ENCODE measurements at places on chromosomes 1 and 21.
A peak's percentile ranks its signal among the peaks of the same experiment; 100 is the strongest.

- no peak for DNase-seq
Measured at GRCh38 chr1:35575416-35575958, 2.4 kb downstream of the TFAP2E start.

DNA sequence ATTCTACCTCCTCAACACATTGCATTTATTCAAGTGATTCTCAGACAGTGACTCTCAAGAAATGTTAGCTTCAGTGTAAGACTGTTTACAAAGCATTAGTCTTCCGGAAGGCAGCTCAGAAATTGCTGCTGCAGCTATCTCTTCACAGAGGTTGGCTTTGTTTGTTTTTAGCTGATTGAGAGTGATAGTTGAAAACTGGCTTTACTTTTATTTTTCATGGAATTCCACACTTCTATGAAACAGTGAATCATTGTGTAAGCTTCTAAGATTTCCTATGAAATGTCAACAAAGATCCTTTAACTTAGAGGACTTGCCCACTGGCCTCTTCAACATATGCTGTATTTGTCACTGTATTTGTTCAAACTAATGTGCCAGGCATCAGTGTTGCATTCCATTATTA, 121.3 kb downstream of the TNNI3K start:
- no peak for DNase-seq

DNA sequence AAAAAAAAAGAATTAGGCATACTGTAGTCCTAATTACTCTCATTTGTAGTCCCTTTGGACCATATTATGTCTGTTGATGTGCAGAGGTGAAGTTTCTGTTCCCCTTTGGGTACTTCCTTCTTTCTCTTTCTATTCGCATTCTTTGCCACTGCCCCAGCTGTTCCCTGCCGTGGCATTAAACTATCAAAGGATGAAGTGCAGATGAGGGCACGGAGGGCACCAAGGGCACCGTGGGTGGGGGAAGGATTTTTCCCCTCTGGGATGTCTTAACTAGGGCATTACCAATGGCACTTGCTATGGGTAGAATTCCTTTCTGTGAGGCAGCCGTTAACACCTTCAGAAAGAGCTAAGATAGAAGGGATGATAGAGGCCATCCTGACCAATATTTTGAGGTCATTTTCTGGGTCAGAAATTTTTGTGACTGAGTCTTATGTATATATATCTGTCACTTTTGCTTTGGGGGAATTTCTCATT, 4.9 kb upstream of the MAPKAPK2 start:
- DNase-seq, result no peak

- DNase-seq, result no peak
Measured at GRCh38 chr1:156884560-156885184, 8.8 kb upstream of the PEAR1 start.

DNA sequence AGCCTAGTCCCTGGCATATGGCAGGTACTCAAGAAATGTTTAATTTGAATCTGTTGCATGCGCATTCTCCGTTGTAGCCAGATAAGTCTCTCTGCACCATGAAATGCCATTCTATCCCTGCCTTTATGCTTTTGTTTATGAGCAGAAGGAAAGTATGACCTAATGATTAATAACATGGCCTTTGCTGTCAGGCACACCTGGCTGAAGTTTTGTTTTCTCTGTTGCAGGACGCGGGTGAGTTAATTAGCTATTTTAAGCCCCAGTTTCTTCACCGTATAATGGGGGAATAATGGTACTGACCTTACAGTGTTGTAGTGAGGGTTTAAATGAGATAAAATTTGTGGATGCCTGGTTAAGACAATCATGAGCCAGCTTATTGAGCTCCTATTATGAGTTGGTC, 87.7 kb downstream of the ST6GALNAC3 start:
- no peak for DNase-seq

DNA sequence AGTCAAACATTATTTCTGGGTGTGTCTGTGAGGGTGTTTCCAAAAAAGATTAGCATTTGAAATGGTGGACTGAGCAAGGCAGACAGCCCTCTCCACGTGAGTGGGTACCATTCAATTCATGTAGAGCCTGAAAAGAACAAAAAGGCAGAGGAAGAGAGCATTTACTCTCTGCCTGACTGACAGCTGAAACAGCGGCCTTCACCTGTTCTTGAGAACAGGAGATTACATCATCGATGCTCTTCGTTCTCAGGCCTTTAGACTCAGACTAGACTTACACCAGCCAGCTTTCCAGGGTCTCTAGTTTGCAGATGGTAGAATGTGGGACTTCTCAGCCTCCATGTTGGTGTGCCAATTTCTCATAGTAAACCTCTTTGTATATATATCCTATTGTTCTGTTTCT, 302.3 kb downstream of the BACH1 start:
- no peak for DNase-seq

- no peak for DNase-seq
Measured at GRCh38 chr1:242784084-242784483, 259.6 kb upstream of the PLD5 start.

DNA sequence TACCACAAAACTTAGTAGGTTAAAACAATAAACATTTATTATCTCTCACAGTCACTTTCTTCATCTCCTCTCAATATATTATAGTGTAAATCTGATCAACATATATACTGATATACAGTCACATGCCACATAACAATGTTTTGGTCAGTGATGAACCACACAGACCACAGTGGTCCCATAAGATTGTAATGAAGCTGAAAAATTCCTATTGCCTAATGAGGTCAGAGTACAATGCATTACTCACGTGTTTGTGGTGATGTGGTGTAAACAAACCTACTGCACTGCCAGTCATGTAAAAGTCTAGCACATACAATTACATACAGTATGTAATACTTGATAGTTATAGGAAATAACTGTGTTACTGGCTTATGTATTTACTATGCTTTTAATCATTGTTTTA, 30.1 kb downstream of the OLFML3 start:
- no peak for DNase-seq

DNA sequence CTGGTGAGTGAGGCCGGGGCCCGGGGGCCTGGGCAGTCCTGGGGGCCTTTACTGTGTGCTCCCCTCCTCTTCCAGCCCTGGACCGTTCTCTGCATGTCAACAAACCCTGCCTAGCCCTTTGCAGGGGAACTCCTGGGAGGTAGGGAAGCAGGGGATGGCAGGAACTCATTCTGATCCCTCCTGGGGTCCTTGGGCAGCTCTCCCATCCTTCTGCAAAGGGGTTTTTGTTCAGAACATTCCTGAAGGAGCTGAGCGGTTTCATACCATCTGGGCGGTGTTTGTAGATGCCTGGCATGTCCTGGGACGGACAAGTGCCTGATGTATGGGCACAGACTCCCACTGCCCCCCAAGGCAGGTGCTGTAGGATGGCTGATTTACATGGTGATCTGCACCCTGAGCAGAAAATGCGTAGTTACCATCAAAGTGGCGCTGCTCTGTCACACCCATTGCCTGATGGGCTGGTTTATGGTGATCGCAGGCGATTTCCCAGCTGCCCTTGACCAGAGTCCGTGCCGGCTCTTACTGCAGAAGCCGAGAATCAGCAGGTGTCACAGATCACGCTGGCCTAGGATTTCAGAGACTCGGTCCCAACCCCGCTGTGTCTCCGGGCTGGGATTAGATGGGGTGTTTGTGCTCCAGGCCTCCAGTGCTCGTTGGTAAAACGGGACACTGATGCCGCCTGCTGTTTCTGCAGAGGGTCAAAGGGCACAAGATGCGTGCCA, 71.6 kb upstream of the TRAPPC10 start:
- no peak for DNase-seq

DNA sequence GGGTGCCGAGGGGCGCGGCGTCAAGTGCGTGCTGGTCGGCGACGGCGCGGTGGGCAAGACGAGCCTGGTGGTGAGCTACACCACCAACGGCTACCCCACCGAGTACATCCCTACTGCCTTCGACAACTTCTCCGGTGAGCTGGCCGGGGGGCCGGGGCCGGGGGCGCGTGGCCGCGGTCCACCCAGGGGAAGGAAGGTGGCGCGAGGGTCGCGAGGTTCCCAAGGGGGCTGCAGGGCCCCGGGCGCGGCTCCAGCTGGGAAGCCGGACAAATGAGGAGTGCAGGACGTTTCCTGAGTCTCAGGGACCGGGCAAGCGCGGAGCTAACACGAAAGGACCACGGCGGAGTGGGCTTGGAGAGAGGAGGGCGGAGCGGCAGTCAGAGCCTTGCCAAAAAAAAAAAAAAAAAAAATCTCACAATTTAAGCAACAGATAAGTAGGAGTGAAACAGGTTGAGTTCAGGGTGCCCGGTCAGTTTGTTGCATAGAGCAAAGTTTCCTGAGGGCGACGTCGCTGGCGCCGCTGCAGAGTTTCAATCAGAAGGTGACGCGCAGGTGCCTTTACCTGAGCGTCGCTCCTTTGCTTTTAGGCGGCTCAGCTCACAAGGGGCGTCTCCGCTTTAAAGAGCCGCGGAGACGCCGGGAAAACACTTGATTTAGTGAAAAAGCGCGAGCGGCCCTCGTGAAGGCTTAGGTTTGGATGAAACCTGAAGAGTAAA, 750 bp downstream of the RHOU start:
- DNase-seq, result no peak

DNA sequence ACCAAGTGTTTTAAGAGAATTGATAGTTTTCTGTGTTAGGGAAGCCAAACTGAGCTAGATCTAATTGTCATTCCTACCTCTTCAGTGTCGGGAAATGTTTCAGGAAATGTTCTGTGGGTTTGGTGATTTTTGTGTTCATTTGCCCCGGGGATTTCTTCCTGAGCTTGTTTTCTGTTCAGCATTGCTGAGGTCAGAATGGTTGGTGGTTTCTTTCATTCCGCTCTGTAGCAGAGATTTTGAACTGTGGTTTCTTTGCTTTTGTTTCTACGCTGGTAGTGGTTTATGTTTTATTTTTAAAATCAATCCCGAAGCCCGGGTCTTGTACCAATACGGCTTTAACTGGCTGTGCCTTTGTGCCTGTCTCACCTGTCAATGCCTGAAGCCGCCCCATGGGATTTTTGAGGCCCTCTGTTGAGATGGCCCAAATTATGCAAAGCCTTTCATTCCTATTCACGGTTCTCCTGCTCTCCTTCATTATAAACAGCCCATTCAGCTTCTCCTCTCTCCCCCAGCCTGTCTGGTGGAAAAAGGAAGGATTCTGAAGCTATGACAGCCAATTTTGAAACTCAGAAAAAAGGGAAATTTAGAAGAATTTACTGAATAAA, 417.2 kb upstream of the KAZN start:
- no peak for DNase-seq

DNA sequence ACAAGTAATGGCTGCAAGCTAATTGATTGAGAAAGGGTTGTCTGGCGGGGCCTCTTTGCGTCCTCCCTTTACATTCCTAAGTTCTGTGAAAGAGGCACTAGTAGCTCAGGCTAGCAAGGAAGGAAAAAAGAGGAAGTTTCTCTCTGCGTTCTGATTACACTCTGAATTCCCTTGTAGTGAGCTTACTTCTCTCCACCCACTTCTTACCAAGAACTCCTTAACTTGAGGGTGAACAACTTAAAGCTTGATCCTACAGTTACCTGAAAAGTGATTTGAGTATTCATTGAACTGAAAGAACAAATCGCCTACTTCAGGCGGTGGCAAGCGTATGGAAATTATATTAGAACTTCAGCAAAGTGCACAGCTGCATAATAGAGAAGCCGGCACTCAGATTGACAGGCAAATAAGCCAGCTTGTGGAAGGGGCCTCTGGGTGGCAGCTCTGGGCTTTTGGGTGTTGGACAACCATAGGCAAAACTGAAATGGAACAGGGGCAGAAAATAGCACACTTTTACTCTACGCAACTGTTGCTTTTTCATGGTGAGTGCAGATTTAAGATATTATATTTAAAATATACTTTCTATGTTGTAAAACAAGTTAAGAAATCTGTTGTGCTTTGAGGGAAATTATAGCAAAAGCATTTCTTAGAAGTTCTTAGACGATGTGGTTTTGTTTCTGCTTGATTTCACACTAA, 464.5 kb downstream of the USP25 start:
- DNase-seq, result no peak

- DNase-seq, result peak; percentile 52
Measured at GRCh38 chr1:23528250-23528978, 2.6 kb downstream of the E2F2 start.

- DNase-seq, result peak; percentile 2
Measured at GRCh38 chr1:206503591-206504362, 3.6 kb upstream of the RASSF5 start.

- no peak for DNase-seq
Measured at GRCh38 chr1:168506204-168506819, 37.5 kb downstream of the XCL2 start.

DNA sequence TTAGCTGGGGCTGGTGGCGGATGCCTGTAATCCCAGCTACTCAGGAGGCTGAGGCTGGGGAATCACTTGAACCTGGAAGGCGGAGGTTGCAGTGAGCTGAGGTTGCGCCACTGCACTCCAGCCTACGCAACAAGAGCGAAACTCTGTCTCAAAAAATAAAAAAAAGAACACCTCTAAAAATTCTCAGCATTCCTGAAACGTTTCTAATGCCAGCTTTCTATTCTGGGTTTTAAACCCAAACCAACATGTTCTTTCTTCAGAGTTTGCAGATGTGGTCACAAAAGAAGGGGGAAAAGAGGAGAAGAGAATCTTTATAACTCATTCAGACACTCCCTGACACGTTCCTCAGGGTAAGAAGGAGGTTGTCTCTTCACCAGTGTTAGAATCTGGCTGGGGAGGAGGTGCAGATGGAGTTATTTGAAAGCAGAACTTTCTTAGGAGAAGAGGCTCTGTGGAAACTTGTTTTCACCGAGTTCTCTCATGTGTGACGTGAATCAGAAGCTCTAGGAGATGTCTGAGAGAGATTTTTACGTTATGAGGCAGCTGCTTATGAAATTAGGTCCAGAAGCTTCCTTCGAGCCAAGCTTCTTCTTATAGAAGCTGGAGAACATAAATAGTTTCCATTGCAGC, 17.8 kb upstream of the CNR2 start:
- no peak for DNase-seq

- no peak for DNase-seq
Measured at GRCh38 chr1:94725566-94725965, 94.6 kb upstream of the SLC44A3 start.

DNA sequence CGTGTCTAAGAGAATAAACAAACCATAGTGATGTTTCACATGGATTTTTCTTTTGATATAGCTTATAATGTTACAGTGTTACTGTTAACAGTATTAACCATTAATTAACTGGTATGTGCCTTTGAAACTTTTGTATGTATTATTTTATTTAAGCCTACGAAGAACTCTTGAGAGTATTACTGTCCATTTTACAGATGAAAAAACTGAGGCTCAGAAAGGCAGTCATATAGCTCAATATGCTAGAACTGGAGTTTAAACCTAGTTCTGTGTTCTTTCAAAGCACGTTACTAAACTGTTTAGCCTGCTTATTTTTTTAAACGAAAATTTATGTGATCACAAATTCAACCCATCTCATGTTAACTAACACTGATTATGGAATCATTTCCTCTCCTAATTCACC, 83.5 kb downstream of the POU2F1 start:
- DNase-seq, result no peak

All from stimulated activated CD8-positive, alpha-beta memory T cell treated with anti-CD3 and anti-CD28 coated beads, Interleukin-2, amount 100 ng/mL, for 1 hour (primary cell).